ENCODE measurements at places on chromosomes 1 and 21.

GRCh38 chr1:118184739-118185083 lies 317 bp downstream of the SPAG17 start:
- no peak for DNase-seq

- DNase-seq = no peak
Measured at GRCh38 chr1:33436557-33437285, 5.8 kb upstream of the PHC2 start.

- no peak for DNase-seq
Measured at GRCh38 chr1:112253366-112253765, 142.6 kb upstream of the CTTNBP2NL start.

GRCh38 chr1:118390955-118391354 lies 205.9 kb upstream of the SPAG17 start:
- no peak for DNase-seq

DNA sequence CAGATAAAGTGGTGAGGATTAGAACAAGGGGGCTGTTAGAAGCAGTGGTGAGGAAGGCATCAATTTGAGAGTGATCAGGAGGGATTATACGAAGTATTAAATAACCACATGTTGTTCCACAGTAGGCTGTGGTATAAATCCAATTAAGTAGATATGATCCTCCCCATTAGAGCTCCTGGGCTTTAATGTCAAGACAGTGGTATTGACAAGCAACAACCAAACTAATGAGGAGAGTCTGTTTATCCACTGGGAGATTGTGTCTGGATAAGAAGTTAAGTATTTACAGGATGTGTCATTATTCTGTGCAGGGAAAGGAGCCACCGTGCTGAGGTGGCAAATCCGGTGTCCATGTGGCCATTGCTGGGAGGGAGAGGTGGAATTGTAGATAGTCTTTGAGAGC lies 5.8 kb downstream of the ACTN2 start:
- no peak for DNase-seq

- DNase-seq = no peak
Measured at GRCh38 chr1:32791881-32792280, 25.3 kb downstream of the YARS1 start.

DNA sequence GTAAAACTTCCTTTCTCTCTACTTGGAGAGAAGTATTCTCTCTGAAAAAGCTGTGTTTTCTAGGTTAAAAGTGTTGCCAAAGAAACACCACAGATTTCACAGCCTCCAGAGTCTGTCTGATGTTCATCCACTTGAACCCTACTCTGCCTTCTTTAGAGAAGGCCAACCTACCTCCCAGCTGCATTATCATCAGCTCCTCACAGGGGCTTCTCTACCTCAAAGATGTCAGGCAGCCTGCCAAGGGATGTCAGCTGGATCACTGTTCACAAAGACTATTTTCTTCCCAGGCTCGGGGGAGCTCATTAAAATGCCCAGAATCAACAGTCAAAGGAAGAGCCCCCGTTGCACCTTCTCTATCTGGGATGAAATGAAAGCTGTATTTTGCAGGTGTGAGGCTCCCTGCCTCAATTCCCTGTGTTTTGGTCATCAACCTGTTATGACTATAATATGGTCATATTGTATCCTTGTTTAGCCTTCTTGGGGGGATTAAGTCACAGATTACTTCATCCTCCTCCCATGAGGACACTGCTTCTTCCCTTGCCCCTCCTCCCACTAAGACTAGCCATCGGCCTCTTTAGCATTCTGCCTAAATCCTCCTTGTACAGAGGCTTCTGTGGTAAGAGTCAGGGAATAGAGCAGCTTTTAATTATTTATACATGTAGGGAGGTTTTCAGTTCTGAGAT lies 25.7 kb downstream of the ANGPTL7 start:
- DNase-seq = no peak

DNA sequence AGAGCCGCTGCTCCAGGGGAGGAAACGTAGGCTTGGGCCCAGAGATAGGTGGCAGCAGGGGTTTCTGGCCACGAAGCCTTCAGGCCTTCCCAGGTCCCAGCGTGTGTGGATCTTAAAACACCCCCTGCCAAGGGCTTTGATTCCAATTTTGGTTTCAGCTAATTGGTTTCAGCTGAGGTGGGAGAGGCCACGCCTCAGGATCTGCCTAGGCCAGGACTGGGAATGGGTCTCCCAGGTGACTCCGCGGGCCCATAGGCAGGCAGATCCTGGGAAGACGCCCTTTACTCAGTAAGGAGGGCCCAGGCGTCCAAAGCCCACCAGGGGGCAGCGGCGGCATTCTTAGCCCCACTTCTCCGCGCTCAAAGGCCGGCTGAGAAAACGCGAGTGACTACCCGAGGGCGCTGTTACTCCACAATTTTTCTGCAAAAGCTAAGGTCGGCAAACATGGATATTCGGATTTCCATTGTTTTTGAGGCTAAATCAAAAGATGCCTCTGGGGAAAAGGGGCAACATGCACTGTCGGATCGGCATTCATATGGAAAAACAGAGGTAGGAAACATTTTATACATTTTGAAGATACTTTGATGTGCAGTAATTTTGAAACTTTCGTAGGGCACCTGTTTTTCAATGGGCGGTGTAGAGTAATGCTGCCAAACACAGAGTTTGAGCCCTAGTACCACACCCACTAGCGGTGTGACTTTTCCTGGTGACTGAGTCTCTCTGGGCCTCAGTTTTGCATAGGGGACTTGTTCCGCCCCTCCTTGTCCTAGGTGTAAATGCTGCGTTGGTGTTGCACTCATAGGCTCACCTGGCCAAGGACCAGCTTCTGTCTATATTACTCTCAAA lies 31.8 kb upstream of the BCL10 start:
- DNase-seq = peak; percentile 88

GRCh38 chr1:88698764-88699163 lies 14.7 kb downstream of the PKN2 start:
- DNase-seq = no peak

DNA sequence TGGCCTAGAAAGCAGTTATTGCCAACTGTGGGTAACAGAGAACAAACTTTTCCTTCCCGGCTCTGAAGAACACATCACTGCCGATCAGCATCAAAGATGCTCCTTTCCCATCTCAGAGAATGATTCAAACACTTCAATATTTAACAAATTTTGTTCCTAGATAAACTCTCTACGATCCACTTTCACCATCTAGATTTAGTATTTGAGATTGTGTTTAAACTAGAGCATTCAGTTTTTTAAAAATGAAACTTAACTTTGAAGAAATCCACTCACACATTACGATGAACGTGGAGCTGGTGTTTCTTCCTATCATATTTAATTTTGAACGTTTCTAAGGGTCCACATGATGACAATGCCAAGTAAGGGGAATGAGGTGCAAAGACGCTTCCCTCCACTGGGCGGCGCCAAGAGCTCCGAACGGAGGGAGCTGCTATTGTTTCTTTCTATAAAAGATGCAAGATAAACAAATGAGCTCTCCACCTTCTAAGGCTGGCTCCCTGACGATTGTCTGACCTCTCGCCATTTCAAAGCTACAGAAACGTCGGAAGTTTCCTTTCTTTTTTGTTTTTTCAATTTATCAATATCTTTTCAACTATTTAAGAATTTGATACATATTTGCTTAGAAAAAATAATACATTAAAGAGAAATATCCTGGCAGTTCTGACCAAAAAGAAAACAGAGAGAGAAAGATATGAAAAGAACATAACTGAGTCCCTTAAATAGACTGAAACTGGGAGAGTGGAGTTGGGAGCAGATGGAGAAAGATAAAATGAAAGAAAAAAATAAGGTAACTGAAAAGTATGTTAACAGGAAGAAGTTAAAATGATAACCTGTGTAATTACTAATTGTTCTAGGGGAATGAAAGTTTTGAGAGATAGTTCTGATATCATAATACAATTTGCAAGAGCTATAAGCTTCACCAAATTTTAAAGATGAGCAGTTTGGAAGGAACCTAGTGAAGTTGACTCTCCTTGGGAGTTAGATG lies 4.4 kb upstream of the BARHL2 start:
- DNase-seq = no peak

GRCh38 chr1:27397110-27397509 lies 4.7 kb downstream of the GPR3 start:
- no peak for DNase-seq

GRCh38 chr1:41483960-41484401 lies 502 bp downstream of the EDN2 start:
- DNase-seq = peak; percentile 13

DNA sequence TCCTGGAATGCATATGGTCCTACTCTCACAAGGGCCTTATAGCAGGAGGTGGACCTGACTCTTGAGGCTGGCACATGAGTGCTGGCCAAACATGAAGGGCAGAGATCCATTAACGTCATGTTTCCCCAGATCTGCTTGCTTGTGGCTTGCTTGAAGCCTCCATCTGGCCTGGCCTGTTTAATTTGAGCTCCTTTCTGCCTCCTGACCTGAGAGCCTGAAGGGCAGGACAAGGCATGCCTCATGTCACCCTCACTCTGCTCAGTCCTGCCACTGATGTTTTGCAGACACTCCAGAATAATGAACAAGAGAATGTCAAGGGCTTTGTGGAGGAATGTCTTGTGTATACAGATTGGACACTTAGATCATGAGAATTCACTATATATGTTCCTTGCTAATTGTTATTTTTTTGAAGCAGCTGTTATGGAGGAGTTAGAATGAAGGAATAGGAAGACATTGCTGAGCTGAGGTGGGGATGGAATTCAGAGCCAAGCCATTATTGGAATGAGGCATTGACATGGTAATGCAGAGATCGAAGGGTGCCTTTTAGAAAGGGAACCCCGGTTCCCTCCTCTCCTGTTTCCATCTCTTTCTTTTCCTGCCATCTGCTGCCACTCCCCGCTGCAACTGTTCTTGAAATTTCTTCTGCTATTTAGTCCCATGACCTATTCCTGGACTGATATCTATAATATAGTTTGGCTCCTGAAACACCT lies 457.0 kb upstream of the PROX1 start:
- no peak for DNase-seq

GRCh38 chr1:96096613-96097321 lies 624.8 kb upstream of the PTBP2 start:
- DNase-seq = no peak

GRCh38 chr1:152374451-152374850 lies 14.6 kb upstream of the FLG2 start:
- DNase-seq = no peak

DNA sequence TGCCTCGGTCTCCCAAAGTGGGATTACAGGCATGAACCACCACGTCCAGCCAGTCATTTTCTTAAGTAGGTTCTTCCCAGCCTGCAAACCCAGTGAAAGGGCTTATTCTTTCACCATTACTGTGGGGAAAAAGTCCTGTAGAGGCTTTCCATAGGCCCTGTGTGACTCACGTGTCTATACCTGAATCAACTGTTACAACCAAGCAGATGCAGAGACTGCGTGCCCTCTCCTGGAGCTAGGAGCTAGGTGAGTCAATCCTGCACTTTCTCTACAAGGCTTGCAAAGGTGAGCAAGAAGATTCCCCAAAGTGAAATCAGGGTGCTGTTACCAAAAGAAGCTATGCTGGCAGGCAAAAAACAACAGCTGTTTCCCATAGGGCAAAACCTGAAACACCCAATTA lies 13.8 kb upstream of the MPZL1 start:
- no peak for DNase-seq

GRCh38 chr1:74964508-74965102 lies 169.6 kb upstream of the LHX8 start:
- DNase-seq = no peak

- no peak for DNase-seq
Measured at GRCh38 chr1:229368347-229368746, 25.5 kb upstream of the CCSAP start.

DNA sequence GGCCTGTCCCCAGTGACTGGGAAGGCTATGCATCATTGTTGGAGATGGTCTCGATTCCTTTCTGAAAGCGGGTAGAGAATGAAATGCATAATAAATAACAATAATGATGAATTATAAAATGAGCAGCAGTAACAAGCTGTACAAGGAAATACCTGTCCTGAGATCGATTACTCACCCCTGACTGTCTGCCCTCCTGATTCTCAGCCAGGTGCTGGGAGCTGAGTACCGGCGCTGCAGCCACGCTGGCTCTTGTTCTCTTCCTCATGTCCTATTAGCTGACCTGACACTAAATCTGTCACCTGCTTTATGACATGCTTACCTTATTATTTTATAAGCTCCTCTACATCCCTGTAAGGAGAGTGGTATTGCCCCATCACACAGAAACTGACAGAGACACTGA lies 3.4 kb downstream of the AGPAT3 start:
- no peak for DNase-seq

DNA sequence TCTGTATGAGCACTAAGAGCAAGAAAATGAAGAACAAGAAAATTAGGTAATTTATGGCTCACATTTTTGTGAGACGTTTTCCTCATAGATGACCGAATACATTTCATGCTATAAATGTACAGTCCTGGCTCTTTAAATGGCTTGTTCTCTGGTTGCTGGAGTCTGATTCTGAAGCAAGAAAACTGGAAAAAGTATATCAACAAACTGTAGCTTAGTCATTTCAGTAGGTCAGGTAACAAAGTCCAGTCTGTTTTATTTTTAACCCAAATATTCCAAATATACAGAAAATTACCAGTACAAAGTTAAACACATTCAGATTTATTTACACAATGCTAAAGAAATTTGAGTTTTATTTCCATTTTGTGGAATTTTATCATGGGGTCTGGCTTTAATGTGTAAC lies 2.5 kb upstream of the MYBPHL start:
- no peak for DNase-seq

- no peak for DNase-seq
Measured at GRCh38 chr1:111192658-111193519, 7.6 kb downstream of the DENND2D start.

GRCh38 chr1:36023098-36023769 lies 60.7 kb upstream of the TEKT2 start:
- no peak for DNase-seq

DNA sequence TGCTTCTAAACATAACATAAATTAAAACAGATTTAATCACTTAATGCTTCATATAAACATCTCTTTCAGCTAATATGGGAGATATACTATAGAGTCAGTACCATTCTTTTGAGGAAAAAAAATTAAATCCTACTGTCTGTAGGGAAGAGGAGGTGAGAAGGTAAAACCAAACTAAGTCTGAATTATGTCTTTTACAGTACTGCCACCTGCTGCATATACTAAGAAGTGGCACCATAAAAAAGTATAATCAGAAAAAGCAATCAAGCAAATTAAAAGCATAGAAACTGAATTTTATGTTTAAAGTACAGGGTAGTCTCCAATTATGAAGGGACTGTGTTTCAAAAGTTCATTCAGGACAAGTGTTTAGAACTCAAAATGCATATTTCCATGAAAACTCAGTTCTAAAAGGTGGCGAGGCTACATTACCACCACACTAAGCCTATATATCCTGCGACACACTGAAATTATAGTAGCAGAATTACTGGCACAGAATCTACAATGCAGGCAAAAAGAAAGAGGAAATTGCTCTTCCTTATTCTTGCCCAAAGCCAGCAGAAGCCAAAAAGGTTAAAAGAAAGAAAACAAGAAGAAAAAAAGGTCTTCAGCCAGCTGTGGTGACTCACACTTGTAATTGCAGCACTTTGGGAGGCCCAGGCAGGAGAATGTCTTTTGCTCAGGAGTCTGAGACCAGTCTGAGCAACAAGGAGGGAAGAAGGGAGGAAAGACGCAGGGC lies 9.0 kb downstream of the NSL1 start:
- DNase-seq = no peak
